Hepatocyte (in vitro differentiated cells): ENCODE measurements at places on chromosomes 13 and 19. TPM values are rescaled to one million over a fixed set of nuclear protein-coding genes. Genes with fewer than 3 reads are reported as not detected.

The TMIGD2 gene
- 0.55 TPM in 1 of 2 replicates, not detected in the other for polyA plus RNA-seq

GRCh38 chr13:42551611-42552010 lies 22.3 kb upstream of the TNFSF11 start:
- no peak for DNase-seq

DNA sequence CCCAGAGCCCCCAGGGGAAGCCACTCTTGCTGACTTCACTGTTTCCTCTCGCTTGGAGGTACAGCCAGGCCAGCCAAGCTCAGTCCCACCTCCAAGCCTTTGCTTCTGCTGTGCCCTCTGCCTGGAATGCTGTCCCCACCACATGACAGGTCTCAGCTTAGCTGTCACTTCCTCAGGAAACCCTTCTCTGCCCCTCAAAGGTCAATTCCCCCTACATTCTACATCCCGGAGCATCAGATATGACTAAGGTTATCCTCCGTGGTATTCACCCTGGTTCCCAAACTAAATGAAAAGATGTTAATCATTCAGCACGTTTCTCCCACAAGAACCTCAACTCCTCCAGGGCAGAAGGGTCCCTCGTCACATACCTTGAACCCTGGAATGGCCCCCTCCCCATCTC lies 53.5 kb downstream of the PTPRS start:
- DNase-seq, result no peak

GRCh38 chr13:112838038-112838841 lies 130.8 kb upstream of the MCF2L start:
- DNase-seq, result no peak

GRCh38 chr13:113947311-113948033 lies 26.4 kb downstream of the C13orf46 start:
- peak; percentile 49 for DNase-seq

GRCh38 chr19:30704771-30705330 lies 332.7 kb downstream of the ZNF536 start:
- DNase-seq, result no peak
